ENCODE measurements at places on chromosomes 16 and 17.

DNA sequence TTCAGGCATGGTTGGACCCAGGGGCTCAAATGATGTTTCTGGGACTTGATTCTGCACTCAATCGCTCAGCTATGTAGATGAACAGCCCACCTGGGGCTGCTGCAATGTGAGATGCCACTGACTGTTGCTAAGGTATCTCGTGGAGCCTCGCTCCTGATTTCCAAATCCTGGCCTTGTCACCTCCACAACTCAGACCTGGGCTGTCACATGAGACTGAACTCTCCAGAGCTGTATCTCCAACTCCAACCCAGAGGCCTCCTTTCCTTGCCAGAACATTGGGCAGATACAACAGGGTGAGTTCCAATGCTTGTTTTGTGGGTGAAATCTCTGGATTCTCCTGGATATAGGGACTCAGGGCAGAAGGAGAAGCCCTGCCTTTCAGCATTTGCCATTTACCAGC, 79.5 kb downstream of the GNAO1 start:
- DNase-seq, result no peak

DNA sequence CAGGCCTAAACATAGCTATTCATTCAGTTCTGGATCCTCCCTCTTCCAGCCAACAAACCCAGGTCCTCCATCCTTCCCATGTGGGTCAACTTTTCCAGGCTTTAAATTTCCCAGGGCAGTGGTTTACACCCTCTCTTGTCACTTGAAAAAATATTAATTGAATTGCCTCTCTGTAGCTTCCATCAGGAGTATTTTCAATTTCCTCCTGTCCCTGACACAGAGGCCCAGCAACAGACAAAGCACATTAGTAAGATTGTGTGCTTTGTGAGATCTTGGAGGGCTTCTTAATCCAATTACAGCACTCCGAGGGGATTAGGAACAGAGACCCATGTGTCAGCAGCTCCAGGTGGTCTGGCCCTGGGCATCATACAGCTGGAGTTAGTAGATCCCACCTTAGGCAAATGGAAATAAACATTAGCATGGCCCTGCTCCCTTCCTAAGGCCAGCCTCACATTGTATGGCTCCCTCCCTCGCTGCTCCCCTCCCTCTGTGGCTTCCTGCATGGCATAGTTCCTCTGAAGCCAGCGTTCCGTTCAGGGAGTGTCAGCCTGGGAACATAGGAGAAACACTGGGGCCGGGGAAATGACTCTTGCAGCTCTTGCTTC, 132.7 kb upstream of the HSBP1 start:
- DNase-seq, result no peak

- peak; percentile 57 for DNase-seq
Observed at GRCh38 chr17:32319548-32319905, 22.4 kb downstream of the C17orf75 start.

DNA sequence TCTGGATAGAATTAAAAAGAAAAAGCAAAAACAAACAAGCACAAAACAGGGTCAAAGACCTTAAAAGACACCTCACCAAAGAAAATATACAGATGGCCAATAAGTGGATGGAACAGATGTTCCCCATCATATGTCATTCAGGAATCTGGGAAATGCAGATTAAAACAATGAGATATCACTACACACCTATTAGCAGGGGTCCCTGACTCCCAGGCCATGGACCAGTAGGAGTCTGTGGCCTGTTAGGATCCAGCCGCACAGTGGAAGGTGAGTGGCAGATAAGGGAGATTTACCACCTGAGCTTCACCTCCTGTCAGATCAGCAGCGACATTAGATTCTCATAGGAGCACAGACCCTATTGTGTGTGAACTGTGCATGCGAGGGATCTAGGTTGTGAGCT, 167.9 kb downstream of the HS3ST4 start:
- no peak for DNase-seq

- DNase-seq, result no peak
Observed at GRCh38 chr16:73216932-73217331, 169.0 kb upstream of the ZFHX3 start.

- no peak for DNase-seq
Observed at GRCh38 chr17:35641032-35641431, 53.9 kb downstream of the AP2B1 start.

GRCh38 chr17:81241648-81242420, 2.7 kb downstream of the NDUFAF8 start:
- DNase-seq, result peak; percentile 60

GRCh38 chr16:85556456-85557082, 56.6 kb upstream of the GSE1 start:
- no peak for DNase-seq

- DNase-seq, result no peak
Observed at GRCh38 chr16:75922250-75922649, 196.0 kb upstream of the CPHXL start.

- peak; percentile 36 for DNase-seq
Observed at GRCh38 chr17:66855204-66855603, 20.3 kb downstream of the CACNG5 start.

- no peak for DNase-seq
Observed at GRCh38 chr16:55500530-55501011, 8.3 kb upstream of the LPCAT2 start.

GRCh38 chr17:5485270-5486205, at the start of gene DERL2:
Gene DERL2, minus strand, starts transcription at chr17:5486178. Its CDS starts 17 bp downstream, at chr17:5486161.
- DNase-seq, result no peak

DNA sequence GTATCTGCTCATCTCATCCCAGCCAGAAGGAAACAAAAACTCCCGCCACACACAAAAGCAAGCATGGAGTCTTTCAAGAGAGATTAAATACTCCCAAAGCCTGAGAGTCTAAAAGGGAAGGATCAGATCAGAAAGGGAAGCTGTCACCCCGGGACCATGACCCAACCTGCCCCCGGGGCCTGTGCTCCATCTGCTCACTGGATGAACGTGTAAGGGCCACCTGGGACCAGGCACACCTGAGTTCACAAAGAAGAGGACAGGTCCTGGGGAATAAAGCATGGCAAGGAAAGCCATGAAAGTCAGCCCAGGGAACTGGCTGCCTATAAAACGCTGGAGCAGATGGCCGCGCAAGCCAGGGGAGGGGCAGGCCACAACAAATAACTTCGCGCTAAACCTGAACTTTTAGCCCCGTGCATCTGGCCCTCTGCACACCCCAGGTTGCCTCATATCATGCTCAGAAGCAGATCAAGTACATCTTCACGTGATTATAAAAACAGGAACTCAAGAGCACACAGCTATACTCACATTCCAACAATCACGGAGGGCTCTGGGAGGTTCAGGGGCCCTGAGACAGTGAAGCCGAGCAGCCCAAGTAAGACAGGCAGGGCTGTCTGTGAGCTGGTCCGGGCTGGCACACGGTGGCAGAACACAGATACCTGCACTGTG, 3.4 kb downstream of the TMEM11 start:
- no peak for DNase-seq

DNA sequence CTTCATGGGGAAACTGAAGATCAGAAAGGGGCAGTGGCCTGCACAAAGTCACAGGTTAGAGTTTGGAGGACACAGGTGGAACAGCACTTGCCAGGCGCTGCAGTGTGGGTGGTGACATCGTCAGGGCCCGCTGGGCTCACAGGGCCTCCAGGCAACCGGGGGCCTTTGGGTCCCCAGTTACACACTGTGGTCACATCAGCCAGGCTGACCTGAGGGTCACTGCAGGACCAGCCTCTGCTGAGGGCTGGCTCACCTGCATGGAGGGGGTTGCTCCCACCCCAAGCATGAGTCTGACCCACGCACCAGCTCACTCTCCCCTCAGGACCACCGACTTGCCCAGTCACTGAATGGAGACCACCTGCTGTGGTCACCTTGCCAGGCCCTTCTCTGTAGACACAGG, 17.0 kb downstream of the FOXN1 start:
- no peak for DNase-seq

DNA sequence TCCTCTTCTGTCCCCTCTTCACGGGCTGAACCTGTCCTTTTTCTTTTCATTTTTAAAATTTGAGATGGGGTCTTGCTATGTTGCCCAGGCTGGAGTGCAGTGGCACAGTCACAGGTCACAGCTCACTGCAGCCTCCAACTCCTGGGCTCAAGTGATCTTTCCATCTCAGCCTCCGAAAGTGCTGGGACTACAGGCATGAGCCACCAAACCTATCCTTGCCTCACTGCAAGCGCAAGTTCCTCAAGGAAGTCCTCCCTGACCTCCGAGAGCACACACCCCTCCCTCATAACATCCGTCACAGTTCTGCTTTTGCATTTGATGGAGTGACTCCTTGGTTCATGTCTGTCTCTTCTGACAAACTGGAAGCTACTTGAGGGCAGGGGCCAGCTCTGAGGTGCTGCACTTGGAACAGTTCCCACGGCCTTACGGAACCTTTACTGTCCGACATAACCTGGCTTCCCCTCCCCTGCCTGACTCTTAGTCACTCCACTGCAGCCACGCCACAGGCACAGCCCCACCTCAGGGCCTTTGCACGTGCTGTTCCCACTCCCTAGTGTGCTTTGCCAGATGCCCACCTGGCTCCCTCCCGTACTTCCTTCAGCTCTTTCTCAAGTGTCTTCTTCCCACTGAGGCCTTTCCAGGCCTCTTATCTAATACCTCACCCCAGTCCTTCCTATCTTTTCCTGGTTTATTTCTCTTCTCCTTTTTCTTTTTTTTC, 4.4 kb downstream of the TBX6 start:
- no peak for DNase-seq

GRCh38 chr16:78317564-78318240, 218.2 kb downstream of the WWOX start:
- no peak for DNase-seq

GRCh38 chr16:80285104-80285503, 255.7 kb upstream of the DYNLRB2 start:
- no peak for DNase-seq

DNA sequence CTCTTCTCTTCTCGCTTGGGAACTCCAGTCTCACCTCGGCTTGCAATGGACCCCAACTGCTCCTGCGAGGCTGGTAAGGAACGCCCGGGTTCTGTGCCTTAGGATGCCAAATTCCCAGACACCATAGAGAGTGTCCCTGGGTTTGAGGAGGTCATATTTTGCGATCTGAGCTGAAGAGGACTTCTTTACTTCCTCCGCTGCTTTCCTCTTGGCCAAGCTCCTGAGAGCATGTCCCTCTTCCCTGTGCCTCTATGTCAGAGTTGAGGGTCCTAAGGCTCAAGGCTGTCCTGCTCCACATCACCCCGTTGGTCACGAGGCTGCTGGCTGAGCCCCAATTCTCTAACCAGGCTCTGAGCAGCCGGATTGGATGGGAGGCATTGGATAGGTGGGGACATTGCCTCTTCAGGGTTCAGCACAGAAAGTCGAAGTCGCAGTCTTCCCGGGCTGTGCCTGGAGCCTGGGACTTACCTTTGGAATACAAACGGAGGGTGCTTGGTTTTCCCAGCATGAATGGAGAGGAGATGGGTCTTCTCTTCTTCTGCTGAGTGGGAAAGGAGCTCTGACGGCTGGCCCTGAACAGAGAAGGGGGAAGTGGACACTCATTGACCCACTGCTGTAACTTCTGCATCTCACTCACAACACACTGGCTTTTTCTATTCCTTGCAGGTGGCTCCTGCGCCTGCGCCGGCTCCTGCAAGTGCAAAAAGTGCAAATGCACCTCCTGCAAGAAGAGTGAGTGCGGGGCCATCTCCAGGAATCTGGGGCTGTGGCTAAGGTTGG, 416 bp downstream of the MT1H start:
- no peak for DNase-seq

GRCh38 chr17:21573961-21574610, 118.2 kb upstream of the KCNJ18 start:
- DNase-seq, result no peak

DNA sequence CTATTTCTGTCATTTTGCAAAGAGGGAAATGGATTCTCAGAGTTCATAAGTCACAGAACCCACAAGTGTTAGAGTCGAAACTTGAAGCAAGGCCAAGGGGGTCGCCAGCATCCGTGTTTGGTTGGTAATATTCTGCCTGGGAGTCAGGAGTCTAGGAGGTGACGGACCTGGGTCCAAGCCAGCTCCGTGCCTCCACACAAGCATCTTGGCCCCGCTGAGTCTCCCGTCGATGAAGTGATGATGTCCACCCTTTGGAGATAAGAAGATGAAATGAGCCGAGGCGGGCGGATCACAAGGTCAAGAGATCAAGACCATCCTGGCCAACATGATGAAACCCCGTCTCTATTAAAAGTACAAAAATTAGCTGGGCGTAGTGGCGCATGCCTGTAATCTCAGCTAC, 53.2 kb upstream of the TNRC6C start:
- DNase-seq, result no peak

- no peak for DNase-seq
Observed at GRCh38 chr17:49589577-49589927, 13.9 kb downstream of the NXPH3 start.

DNA sequence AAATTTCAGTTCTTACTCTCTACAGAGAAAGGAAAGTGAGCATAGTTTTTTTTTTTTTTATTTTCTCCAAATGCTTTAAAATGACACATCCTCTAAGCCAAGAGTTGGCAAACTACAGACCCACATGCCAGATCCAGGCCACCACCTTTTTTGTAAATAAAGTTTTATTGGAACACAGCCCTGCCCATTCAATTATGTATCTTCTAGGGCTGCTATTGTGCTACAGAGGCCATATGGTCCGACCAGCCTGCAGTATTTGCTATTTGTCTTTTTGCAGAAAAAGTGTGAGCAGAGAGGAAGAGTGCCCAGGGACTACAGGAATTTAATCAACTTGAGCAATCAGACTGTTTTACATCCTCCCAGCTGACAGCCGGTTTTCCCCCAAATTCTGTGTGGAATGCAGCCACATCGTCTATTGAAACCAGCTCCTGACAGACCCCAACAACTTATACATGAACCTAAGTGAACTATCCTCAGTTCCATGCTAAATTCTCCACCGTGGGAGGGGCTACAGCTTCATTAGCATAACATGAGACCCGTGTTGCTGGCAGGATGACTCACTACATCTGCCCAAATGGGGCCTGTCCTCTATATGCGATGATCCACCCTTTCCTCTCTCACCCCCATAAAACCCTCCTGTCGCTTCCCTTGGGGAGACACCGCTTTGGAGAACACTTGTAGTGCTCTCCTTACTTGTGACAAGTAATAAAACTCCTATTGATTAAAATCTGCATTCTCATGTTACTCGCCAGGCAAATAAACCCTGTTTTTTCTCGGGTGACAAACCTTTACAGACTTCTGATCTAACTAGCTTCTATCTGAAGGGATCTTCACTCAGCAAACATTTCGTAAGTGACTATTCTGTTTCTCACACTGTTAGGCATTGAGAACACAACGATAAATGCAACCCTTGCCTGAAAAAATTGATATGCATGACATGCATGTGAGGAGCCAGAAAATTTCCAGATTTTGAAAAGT, 149.4 kb upstream of the HS3ST3A1 start:
- DNase-seq, result no peak

GRCh38 chr16:57627184-57627871, 1.1 kb upstream of the ADGRG1 start:
- DNase-seq, result no peak

GRCh38 chr17:3693829-3694231, 2.1 kb downstream of the P2RX5 start:
- peak; percentile 43 for DNase-seq

Data from stimulated activated CD8-positive, alpha-beta memory T cell treated with anti-CD3 and anti-CD28 coated beads, Interleukin-2, amount 100 ng/mL, for 48 hours (primary cell).